LHCN-M2 (cell line): ENCODE measurements at places on chromosomes 5 and 9.

DNA sequence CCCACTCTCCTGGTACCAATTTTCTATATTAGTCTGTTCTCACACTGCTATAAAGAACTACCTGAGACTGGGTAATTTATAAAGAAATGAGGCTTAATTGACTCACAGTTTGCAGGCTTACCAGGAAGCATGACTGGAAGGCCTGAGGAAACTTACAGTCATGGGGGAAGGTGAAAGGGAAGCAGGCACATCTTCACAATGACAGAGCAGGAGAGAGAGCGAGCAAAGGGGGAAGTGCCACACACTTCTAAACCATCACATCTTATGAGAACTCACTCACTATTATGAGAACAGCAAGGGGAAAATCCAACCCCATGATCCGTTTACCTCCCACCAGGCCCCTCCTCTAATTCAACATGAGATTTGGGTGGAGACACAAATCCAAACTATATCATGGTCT lies 72.2 kb downstream of the ATG10 start:
- no peak for DNase-seq

DNA sequence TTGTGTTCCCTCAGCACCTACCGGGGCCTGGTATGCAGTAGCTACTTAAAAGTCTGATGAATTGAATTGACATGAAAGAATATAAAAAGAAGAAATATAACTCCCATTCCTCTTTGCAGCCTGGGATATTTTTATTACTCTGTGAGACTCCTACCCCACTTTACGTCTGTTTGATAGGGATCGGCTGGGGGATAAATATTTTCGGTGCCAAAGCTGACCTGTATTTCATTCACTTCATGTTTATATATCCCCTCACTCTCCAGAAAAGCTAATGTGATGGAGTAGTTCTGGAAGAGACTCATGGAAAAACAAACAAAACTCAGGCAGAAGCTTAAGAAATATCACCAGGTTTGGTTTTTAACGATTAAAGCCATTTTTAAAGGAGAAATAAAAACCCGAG lies 108.2 kb upstream of the TBC1D2 start:
- no peak for DNase-seq

DNA sequence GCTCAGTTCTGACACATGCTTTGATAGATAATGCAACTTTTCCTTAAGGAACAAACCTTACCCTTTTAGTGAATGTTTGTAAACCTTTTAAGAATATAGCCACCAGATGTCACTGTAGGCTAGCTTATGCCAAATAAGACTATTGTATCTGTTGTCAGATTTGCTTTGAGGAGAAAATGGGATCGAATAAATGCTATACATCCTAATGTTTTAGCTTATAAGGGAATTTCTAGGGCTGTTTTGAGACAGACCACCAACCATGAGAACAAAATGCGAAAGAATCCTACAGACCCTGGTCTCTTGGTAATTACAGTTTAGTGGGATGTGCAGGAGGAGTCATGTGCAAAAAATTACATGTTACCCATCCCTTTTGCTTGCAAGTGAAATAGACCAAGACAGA lies 127.6 kb upstream of the NMUR2 start:
- DNase-seq, result peak; percentile 47

- DNase-seq, result peak; percentile 39
These were observed 101.3 kb downstream of the WDR41 start for GRCh38 chr5:77390795-77391194.

- DNase-seq, result no peak
These were observed 69.2 kb upstream of the FBXW11 start for GRCh38 chr5:172075656-172076055.

DNA sequence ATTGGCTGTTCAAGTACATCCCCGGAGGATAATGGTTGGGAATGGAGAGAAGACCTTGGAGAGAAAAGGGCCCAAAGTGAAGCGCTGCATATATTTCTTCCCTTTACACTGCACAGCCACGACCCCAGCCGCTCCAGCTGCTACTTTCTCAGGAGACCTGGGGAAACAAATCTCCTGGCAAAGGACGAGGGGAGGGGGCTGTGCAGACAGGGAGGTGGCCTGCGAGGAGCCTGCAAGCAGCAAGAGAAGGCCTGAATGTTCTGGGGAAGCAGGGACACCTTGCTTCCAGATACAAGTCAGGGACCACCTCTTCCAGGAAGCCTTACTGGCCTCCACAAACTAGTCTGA lies 739 bp upstream of the PDLIM4 start:
- no peak for DNase-seq

DNA sequence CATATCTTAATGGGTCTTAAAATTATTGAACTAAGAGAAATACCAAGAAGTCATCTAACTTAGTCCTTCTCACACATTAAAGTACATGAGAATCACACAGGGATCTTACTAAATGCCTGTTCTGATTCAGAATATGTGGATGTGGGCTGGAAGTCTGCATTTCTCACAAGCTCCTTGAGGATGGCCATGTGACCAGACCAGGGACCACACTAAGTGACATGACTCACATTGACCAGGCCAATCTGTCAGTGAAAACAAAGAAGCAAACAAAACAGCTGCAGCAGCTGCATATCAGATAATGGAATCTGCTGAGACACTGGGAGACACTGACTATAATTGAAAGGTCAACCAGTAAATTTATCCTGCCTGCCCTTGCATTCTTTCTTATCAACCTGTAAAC lies 110.5 kb downstream of the ADAMTS12 start:
- peak; percentile 99 for DNase-seq

GRCh38 chr9:99387431-99387830 lies 165.3 kb downstream of the SEC61B start:
- no peak for DNase-seq

DNA sequence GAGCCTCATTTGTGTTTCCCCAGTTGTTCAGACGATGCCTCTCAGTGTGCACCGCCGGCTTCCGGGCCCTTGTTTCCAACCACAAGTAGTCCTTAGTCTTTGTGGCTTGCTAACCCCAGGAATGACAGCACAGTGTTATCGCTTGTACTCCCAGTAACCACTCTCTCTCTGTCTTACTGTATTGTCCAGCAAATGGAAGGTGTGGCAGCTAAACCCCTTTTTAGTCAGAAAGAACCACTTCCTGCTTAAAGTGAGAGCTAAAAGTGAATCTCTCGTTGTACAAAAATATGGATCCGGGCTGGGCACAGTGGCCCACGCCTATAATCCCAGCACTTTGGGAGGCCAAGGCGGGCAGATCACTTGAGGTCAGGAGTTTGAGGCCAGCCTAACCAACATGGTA lies 61.3 kb downstream of the ENC1 start:
- peak; percentile 91 for DNase-seq

- no peak for DNase-seq
These were observed 68.6 kb upstream of the MAP3K1 start for GRCh38 chr5:56746553-56747339.

DNA sequence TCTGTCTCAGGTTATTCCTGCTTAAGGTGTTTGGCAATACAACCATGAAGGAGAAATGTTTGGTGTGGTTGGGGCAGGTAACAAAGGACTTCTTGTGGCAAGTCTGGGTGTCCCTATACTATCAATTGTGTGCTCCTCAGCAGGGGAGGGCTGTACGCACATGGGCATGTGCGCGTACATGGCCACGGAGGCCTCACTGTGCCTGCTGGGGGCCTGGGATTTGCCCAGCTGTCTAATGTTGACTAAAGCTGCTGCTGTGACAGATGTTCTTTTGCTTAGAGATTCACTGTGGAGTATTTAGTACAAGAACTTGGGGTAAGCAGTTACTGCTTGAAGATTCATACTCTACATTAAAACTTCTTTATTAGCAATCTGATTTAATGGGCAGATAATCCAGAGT lies 97.5 kb downstream of the HSPA4 start:
- DNase-seq, result no peak

- DNase-seq, result peak; percentile 21
These were observed 2.1 kb upstream of the ALDH7A1 start for GRCh38 chr5:126597156-126597555.

- DNase-seq, result no peak
These were observed 281.0 kb downstream of the EFNA5 start for GRCh38 chr5:107389775-107390148.

DNA sequence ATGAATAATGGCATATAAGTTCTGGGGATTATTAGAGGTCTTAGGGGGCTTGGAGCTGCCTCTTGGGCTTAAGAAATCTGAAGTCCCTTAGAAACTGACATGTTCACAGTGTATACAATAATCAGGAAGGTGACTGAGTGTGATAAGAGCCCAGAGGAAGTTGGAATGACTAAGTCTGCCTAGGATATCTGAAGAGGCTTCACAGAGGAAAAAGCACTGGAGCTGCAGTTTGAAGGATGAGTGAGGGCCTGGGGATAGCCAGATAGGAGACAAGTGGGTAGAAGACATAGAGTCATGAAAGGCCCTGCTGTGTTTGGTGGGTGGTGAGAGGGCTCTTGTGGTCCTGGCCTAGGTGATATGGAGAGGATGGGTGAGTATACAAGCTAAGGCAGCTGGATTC lies 8.8 kb downstream of the NEUROG1 start:
- DNase-seq, result no peak

- DNase-seq, result no peak
These were observed 76.8 kb downstream of the LMX1B start for GRCh38 chr9:126690431-126691051.

DNA sequence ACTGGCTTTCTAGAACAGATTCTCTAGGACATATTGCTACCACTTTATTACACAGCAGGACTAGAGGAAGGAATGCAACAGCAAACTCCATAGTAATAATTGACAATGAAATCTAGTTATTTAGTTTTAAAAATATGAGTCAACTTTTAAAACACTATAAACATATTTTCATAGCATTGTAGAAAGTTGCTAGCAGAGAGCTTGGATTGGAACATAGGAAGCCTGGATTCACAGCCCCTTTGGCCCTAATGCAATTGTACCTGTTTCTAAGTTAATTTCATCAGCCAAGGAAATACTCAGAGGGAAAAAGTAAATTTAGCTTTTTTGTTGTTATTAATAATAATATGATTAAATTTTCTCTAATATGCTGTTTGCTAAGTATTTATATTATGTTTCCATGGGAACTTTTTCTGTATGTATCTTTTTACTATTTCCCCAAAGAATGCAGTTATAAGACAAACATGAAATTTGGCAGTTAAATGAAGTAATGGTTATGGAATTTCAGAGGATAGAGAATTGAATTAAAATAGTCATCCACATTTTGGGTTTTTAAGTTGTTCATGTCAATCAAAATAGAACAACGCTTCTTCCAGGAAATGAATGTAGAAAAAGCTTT lies 45.6 kb downstream of the VCAN start:
- peak; percentile 76 for DNase-seq

- DNase-seq, result peak; percentile 30
These were observed 53.1 kb upstream of the DAB2IP start for GRCh38 chr9:121598167-121598964.

- DNase-seq, result no peak
These were observed 26.1 kb downstream of the TNIP1 start for GRCh38 chr5:151054709-151055108.

DNA sequence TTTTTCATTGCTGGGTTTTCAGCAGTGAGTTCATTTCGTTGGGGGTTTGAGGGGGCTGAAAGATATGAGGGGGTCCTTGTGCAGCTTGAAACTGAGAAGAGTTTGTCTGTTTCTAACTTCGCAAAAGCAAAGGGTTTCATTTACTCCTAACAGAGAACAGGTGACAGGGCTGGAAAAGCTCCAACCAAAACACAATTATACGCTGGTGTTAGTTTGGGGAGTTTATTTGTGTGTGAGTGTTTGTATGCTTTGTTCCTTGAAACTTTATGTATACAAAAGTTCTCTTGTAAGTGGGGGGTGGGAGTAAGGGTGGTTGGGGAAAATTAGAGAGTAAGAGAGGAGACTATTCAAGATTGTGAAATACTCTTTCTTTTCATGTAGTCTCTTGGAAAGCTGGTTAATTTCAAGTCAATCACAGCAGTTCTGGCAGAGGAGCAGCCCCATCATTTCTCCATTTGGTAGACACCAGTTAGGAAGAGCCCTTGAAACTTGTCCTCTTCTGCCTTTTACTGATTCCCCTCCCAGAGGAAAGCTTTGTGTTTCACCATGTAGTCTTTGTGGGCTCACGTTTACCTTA lies 881 bp downstream of the TNFAIP8 start:
- peak; percentile 33 for DNase-seq

- no peak for DNase-seq
These were observed 41.5 kb downstream of the CXXC5 start for GRCh38 chr5:139689631-139690063.

GRCh38 chr5:116271446-116272025 lies 186.7 kb downstream of the COMMD10 start:
- peak; percentile 26 for DNase-seq

GRCh38 chr9:130501639-130502038 lies 56.9 kb downstream of the ASS1 start:
- no peak for DNase-seq
